ENCODE measurements at places on chromosomes 5 and 9.

GRCh38 chr9:131848570-131849160 lies 108.8 kb upstream of the RAPGEF1 start:
- DNase-seq: no peak

GRCh38 chr9:124776954-124777648 lies at the start of gene OLFML2A:
Gene OLFML2A (plus strand): TSS chr9:124777133. CDS start chr9:124777271, 138 bp downstream.
- DNase-seq: no peak

DNA sequence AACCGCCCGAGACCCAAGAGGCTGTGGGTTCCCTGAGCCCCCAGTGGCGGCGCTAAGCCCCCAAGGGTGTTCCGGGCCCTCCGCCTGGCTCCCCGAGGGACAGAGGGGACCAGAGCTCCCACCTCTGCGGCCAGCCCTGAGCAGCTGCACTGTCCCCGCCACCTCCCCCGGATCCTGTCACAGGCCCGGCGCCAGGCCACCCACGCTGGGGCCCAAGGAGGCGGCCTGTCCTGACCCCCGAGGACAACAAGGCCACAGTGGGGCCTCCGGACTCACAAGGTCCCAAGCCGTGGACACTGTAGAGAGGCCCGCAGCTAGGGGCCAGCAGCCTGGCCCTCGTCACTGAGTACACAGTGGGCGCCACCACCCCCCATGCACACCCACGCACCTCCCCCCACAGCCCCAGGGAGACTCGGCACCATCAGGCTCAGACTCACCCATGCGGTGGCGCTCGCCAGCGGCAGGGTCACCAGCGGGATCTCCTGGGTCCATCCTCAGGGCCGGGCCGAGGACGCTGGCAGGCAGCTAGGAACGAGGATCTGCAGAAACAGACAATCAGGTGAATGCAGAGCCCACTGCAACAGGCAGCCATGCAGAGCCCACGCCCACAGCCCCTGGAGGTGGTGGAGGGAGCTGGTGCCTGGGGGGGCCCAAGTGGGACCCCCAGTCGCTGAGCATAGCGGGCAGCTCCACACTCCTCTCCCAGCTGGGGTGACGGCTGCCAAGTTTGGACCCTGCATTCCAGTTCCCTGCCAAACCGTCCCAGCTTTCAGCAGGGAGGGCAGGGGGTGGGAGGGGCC lies 27.9 kb downstream of the EXD3 start:
- DNase-seq: no peak

GRCh38 chr9:114017741-114018715 lies 60.1 kb downstream of the AMBP start:
- DNase-seq: no peak

DNA sequence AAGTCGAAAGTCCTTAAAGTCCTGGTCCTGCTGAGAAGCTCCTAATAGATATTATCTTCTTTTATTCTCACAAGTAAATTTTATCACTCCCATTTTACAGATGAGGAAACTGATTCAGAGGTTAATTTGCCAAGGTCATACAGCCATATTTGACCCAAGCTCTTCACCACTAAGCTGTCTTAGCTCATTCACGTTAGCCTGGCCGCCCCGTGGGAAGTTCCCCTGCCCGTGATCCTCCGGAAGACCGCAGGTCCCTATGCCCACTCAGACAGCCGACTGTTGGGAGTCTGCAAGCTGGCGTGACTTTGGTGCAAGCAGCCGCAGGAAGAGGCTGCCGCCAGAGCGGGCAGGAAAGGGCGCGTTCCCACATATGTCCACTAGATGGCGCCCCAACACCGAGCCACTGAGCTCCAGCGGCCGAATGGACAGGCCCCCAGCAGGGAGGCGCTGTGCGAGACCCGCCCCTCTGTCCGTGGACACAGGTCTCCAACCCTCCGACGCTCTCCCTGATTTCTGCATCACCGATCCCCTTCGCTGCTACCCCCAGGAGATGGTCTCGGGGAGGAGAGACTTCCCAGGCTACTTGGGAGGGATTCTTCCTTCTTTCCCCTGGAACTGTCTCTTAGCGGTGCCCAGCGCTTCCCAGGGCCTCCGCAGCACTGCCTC lies 10.0 kb upstream of the ARAP3 start:
- DNase-seq: peak; percentile 81

GRCh38 chr9:85053206-85053786 lies 383.8 kb downstream of the NTRK2 start:
- DNase-seq: no peak

GRCh38 chr9:120889606-120890271 lies 12.8 kb upstream of the PHF19 start:
- DNase-seq: no peak

DNA sequence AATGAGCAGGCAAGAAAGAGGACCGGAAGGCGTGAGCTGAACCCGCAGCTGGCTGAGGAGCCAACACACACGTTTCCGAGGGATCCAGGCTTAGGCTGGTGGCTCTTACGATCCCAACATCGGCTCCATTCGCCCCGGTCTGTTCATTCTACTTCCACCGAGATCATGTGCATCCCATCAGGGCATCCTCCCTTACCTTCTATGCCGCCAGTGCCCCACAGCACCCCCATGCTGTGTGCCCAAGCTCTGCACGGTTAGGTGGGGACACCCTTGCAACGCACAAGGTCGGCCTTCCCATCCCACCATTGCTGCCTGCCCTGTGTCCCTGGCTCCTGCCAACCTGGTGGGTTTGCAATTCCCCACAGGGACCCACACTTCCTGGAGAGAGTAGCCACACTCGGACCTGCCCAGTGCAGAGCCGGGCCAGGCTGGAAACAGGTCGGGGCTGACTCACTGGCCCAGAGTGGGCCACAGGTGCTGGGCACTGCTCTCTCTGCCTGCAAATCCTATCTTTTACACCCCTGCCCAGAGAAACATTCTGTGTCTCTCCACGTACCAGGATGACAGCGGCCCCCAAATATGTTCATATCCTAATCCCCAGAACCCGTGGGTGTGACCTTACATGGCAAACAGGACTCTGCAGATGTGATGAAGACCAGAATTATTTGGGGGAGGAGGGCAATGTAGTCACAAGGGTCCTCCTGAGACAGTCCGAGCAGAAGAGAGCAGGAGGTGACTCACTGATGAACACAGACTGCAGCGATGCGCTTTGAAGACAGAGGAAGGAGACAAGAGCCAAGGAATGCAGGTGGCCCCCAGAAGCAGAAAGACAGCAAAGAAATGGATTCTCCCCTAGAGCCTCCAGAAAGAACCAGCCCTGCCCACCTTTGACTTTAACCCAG lies 182.2 kb downstream of the AUH start:
- no peak for DNase-seq

DNA sequence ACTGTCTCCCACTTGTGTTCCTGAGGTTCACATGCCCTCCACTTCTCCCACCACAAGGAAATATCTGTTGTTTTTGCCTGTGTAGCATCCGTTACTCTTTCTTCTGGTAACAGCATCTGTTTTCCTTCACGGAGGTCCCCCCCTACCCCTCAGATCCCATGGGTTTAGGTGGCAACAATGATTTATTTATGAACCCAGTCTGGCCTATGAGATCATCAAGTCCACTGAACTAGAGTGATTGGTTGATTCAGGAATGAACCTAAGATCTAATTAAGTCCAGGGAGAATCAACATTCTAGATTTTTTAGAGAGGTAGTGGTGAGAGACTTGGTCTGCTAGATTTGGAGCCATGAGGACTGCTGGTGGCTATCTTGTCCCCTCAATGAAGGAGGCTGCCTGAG lies 166.8 kb downstream of the NR3C1 start:
- no peak for DNase-seq

- no peak for DNase-seq
Observed at GRCh38 chr5:174714751-174715150, 9.6 kb upstream of the MSX2 start.

DNA sequence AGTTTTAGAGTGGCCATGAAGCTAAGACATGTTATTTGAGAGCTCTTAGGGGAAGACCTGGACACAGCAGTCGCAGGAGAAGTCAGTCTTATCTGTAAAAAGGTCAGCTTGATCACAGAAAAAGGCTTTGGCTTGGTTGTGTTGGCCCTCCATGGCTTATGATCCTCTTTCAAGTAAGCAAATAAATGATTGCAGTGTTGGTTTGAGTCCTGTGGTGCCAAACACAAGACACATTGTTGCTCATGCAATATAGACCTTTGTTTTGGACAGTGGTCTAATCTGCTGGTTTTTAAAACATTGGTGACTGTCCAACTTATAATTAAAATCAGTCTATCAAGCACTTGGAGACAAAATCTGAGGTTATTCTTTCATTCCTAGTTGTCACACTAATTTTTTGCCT lies 54.0 kb downstream of the DOCK8 start:
- DNase-seq: no peak
